ENCODE measurements at places on chromosomes 16 and 17.

DNA sequence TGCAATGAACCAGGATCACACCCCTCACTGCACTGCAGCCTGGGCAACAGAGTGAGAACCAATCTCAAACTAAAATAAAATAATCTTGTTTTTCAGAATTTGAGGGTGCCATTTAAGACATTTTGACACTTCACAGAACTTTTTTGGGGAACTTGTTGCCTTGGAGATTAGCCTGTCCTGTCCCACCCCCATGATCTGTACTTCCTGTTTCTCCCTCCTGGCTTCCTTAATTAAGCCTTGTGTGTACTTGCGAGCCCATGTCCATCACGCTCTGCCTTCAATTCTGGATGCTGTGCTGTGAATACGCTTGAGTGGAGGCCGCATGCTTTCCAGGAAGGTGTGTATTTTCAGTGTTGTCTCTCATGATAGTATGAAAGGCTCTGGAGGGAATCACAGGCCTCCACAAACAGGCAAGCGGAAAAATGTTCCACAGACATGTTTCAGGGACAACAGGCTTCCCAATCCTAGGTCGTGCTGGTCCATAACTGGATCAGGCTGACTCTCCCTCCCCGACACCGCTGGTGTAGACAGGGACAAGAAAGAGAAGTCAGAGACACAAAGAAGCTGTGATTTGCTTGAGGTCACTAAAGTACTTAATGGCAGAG is 56.9 kb downstream of the NOS2 start:
- no peak for DNase-seq

DNA sequence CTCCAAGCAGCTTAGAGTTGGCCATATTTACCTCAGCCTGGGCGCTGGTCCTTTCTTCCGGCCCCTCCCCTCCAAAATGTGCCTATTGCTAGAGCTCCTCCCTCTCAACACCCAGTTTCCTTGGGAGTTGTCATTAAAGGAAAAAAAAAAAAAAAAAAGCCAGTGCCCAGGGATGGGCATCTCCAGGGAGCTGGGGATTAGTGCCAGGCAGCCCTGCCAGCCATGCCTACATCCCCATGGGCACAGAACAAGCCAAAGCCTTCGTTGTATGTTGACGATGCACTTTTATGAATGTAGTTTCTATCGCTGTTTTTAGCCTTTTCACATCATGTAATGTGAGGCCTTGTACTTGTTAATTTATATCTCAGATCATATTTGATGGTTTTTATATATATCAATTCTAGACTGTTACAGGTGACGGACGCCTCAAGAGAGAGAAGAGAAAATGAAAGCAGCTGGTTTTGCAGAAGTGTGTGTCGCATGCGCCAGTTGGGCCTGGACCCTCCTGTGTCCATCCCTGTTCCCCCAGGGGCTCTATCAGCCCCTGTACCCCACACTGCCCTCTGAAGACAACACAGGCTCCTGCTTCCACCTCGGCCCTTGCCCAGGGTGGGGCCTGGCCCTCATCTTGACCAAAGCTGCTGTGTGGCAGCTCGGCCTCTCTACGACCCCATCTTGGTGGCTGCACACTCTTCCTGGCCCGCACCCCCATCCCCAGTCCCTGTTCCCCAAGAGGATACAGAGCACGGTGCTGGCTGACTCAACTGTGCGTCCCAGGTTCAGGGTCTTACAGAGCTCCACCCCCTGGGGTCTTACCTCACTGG is 4.8 kb downstream of the LIMD2 start:
- no peak for DNase-seq

GRCh38 chr17:7133424-7133823 is 18.8 kb upstream of the ASGR2 start:
- DNase-seq, result peak; percentile 10

- no peak for DNase-seq
Observed at GRCh38 chr17:55433029-55433628, 11.5 kb upstream of the MMD start.
